ENCODE measurements at places on chromosomes 7 and 10.

DNA sequence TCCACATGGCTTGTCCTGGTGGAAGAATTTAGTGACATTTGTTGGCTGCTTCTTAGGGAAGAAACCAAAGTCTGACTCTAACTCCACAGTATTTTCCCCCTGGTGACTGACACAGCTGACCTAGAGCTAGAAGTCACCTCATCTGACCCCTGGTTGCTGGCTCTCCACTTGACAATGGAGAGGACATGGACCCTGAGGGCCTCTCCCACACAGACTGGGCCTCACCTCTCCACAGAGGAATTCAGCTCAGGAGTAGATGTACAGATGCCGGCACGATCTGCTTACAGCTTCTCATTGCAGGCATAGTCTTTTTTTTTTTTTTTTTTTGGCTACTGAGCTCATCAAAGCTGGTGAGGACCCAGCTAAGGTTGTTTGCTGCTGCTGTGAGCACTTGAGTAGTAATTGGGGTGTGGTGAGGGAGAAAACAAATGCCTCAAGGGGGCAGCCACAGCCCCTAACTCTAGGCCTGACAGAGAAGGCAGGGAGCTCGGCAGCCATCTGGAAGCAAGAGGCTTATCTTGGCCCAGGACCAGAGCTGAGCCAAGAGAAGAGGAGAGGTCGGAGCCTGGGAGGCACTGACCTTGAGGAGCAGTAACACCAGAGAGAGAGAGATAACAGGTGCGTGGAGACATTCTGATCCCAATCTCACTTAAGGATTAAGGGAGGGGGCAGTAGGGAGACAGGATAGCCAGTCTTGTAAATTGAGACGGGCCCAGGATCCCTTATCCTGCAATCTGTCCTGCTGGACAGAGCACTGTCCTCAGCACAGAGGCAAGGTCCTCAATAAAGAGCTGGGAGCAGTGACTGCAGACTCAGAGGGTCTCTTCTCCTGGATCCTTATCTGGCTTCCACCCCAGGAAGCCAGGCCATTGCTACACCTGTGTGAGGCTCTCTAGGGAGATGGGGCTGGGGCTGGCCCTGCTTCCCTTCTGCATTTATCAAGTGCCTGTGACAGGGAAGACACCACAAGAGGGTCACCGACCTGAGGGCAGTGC, 9.4 kb downstream of the PRSS58 start:
- no peak for DNase-seq

GRCh38 chr7:17466216-17466615, 167.8 kb downstream of the AHR start:
- no peak for DNase-seq

- no peak for DNase-seq
Measured at GRCh38 chr10:49540056-49540797, 1.3 kb upstream of the ERCC6 start.

GRCh38 chr7:43565786-43566185, 17.1 kb upstream of the STK17A start:
- DNase-seq: no peak

DNA sequence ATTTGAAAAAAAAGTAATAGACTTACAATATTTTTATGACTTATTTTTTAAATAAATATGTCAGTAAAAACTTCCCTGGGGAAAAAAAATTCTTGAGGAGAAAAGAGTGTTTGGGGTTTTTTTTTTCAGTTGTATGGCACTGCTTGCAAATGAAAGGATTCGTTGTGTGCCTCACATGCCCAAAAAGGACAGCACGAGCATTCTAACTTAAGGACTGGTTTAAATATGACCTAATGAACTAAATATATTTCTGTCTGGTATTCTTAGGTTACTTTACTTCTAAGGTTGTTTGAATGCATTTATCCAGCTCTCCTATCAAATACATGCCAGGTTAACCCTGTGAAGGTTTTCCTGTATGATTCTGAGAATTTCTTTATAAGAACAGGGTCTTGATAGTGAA, 988 bp upstream of the CD36 start:
- no peak for DNase-seq

GRCh38 chr7:79159040-79159664, 294.3 kb downstream of the MAGI2 start:
- no peak for DNase-seq

DNA sequence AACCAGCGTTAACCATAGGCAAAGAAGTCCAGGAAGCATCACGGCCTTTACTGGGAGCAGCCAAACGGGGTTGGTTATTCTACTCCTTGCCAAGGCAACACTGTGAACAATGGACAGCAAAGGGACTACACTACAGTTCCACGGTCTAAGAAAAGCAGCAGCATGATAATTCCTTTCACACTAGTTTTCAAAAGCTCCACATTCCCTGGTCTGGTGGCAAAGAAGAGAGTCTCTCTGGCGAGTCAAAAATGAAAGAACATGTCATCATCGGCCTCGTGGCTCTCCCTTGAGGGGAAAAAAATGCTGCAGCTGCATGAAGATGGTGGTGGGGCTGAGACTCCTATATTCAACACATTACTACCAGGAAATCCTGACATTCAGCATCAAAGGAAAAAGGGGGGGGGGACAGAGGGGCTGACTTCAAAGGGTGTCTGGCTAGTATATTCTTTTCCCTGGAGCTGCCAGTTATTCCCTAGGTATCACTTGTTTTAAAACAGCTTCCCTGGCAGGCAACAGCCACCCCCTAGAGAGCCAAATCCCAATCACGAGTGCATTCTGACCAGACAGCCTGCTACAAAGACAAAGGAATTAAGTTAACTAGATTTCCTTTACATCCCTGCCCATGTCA, 49.1 kb downstream of the SLC37A3 start:
- no peak for DNase-seq

- DNase-seq: no peak
Measured at GRCh38 chr7:32258265-32258664, 188.1 kb upstream of the PDE1C start.

DNA sequence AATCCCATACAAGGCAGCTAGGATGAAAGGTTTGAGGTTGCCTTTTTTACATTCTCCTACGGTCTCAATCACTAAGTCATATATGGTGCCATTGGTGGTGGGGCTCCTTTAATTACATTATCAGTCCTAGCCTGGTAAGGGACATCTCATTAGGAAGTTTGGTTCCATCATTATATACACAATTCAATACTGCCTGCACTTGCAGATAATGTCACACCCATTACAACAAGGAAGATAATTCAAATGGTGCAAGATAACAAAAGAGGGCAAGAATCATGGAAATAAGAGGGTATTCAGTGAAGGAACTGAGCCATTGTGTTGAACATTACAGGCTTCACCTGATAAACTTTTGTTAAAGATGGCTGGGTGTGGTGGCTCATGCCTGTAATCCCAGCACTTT, 1.7 kb upstream of the TMEM248 start:
- no peak for DNase-seq

DNA sequence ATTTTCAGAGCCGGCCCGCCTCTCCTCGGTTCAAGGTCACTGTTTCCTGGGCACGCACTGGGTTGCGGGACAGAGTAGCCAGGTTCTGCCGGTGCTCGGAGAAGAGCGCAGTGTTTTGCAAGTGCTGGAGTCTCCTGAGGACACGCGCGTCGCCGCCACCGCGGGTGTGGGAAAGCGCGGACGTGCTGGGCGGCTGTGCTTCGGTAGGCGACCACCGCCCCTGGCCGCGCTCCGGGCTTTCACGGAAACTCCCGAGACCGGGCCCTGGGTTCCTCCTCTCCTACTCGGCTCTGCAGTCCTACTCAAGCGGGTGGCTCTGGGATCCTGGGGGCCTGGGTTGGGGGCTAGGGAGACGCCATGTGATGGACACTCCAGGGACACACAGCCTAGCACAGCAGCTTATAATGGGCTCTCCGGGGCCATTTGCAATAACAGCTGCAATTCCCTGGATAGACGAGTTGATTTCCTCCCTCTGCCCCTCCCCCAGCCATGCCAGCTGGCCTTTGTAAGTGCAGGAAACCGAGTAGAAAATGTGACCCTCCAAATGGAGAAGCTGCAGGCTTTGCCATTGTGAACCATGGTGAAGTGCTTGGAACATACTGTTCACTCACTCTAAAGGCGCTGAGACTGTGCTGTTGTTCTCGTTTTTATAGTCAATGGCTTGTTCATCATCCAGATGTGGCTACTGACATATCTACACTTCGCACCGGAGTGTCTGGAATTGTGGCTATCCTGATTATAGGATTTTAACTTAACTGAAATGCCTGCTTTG, 2.1 kb downstream of the FRAT1 start:
- no peak for DNase-seq

- no peak for DNase-seq
Measured at GRCh38 chr7:98722402-98722801, 105.3 kb downstream of the NPTX2 start.

- no peak for DNase-seq
Measured at GRCh38 chr10:114645706-114646105, 12.4 kb downstream of the ABLIM1 start.

DNA sequence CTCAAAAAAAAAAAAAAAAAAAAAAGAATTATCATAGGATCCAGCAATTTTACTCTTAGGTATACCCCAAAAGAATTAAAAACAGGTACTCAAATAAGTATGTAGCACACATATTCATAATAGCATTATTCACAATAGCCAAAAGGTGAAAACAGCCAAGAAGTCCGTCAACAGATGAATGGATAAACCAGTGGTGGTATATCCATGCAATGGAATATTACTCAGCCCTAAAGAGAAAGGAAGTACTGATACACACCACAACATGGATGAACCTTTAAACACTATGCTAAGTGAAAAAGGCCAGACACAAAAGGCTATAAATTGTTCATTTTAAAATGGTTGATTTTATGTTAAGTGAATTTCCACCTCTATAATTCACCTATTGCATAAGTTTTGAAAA, 804.8 kb upstream of the AUTS2 start:
- DNase-seq: no peak

DNA sequence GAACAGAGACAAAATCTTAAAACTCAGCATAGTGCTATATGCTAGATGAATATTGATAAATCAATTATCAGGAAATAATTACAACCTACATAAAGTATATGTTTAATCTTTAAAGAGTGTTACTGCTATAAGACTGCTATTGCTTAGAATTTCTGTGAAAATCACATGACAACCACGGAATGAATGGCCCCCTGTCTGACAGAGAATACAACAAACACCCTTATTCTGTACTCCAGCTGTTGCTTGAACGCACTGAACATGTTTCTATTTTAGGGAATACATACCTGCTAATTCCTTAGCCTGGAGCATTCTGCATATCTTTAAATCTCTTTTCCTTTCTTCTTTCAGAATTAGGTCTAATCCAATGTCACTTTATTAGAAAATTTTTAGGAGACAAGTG, 452.4 kb upstream of the PHF14 start:
- DNase-seq: no peak

- no peak for DNase-seq
Measured at GRCh38 chr7:159239028-159239427, 94.4 kb upstream of the VIPR2 start.

DNA sequence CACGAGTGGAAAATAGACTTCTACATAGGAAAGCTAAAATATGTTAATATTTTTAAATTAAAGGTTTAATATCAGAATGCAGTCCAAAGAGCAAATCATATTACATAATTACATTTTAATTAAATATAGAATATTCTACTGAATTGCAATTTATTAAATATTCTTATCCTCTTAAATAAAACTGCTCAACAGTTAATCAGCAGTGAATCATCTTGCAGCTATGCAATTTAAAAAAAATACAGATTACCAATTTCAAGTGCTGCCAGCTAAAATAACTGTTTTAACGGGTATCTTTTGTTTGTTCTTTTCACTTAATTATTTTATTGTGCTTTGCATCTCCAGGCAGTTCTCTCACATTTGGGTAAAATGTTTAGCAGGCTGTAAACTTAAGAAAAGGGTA, 82.2 kb downstream of the ZNRF2 start:
- no peak for DNase-seq

GRCh38 chr7:90856351-90857070, 260.4 kb downstream of the CDK14 start:
- DNase-seq: no peak

DNA sequence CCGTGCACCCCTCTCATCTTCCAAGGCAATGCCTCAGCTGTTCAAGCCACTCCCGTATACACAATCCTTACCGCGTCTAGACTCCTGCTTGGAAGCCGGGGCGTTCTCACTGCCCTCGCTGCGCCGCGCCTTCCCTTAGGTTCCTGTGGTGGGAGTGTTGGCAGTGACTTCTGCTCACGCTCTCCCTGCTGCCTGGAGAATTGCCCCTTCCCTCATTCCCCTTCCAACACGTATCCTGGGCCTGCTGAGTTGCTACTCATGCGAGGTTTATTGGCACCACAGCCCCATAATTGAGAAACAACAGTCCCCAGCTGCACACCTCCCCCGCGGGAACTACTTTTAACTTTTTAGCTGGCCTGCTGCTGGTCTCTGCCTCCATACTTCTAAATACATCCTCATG, 31.9 kb downstream of the RBM17 start:
- no peak for DNase-seq

GRCh38 chr10:16681521-16681920, 135.7 kb downstream of the RSU1 start:
- no peak for DNase-seq

DNA sequence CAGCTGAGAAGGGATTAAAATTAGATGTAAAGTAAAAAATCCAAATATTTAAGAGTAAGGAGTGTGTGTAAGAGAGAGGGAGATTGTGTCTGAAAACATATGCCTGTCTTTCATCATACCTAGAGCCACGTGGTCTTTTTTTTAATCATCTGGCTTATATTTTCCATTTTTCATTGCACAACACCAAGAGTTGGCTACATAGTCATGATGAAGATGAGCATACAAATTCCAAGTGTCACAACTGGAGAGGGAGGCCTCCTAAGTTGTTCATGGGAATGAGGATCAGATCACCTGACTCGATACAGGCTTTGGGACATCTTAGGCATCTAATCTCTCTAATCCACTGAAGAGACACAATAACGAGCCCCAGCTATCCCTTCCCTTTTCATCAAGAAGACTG, 47.2 kb upstream of the CCDC3 start:
- DNase-seq: no peak

- DNase-seq: no peak
Measured at GRCh38 chr7:130364451-130364850, 15.8 kb upstream of the CPA1 start.

- no peak for DNase-seq
Measured at GRCh38 chr10:20776384-20777118, 120.6 kb downstream of the NEBL start.

GRCh38 chr7:82789883-82790609, 346.5 kb upstream of the CACNA2D1 start:
- no peak for DNase-seq

DNA sequence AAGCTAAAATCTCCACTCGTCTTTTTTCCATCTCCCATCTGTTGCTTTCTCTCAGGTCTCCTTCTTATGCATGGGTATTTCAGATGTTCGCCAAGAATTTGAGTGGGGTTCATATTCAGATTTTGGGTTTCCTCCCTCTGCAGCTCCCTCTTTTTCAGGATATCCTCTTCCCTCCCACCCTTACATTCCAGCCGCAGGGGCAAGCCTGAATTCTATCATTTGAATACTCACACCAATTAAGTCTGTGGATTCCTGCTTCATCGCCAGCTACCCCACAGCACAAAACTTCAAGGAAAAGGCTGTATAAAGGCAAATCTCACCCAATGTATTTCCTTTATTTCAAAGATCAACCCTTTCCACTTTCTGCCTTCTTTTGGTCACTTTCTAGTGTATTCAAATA, 41.6 kb upstream of the FOXI2 start:
- no peak for DNase-seq

GRCh38 chr10:33573606-33574005, 239.1 kb upstream of the NRP1 start:
- no peak for DNase-seq

Measured in progenitor cell of endocrine pancreas (in vitro differentiated cells).